ENCODE measurements at places on chromosomes 3 and 15.

- DNase-seq: no peak
Observed at GRCh38 chr3:112331851-112332250, 1.1 kb upstream of the CD200 start.

- DNase-seq: no peak
Observed at GRCh38 chr3:48881652-48882114, 17.0 kb downstream of the SLC25A20 start.

GRCh38 chr15:71115567-71116351 is 488 bp downstream of the THSD4 start:
- DNase-seq: no peak

DNA sequence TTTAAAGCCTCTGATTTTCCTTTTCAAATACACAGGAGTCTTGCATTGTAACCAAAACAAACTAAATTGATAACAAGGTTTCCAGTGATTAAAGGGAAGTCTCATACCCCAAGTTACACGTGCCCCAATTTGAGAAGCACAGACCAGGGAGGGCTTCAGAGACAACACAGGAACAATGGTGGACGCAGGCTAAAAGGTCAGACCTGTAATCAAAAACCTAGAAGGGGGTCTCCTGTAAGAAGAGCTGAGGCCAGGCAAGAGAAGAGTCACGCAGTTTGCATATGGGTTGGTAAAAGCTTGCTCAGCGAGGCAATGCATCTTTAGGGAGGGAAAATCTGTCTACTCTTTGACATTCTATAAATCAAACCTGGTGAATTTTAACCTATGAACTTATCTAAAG is 58.6 kb upstream of the MCF2L2 start:
- no peak for DNase-seq

- DNase-seq: no peak
Observed at GRCh38 chr3:177041730-177042551, 155.3 kb downstream of the TBL1XR1 start.

DNA sequence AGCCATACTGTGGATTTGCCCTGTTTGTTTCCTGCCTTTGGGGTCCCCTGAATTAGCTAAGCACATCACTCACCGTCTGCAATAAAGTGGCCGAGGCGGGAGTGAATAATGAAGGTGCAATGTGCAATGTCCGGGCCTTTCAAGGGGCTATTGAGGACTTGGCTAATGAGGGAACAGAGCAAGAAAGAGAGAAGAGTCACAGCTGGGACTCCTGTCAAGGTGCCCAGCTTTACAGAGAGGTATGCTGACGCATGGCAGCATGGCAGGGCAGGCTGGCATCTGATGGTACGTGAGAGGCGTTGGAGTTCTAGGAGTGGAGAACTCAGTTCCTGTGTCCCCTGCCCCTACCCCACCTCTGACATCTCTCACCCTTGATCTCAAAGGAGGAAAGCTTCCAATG is 13.8 kb upstream of the ATP2B2 start:
- no peak for DNase-seq

- no peak for DNase-seq
Observed at GRCh38 chr15:70508561-70509281, 254.6 kb downstream of the UACA start.

DNA sequence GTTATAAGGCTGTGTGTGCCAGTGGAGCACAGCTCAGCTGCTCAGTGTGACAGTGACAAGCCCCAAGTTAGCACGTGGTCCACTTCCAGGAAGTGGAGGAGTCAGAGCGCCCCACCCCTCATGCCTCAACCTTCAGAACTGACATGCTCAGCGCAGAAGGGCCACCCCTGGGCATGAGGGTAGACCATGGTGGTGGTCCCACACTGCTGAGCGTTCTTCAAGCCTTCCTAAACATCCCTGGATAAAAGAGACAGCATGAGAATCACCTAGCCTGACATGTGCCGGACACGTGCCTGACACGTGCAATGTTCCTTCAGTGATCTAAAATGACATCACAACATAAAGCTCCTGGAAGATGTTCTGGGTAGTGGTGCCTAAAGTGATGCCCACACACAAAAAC is 16.8 kb downstream of the ATP10A start:
- DNase-seq: no peak

- DNase-seq: no peak
Observed at GRCh38 chr3:173501931-173502489, 104.5 kb downstream of the NLGN1 start.

DNA sequence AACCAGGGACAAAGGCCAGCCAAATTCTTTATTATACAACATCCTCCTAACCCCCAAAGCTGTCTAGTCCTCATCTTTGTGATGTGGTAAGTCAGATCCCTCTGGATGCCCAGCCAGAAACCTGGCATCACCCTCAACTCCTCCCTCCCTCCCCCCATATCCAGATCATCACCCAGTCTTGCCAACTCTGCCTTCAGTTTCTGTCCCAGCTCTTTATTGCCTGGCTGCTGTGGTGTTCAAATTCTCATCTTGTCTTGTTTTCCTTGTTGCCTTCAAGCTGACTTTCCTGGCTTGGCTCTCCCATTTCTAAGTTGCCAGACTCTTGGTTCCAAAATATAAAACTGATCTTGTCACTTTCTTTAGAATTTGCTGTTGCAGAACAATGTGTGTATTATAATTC is 28.6 kb downstream of the MAP2K1 start:
- DNase-seq: no peak

- DNase-seq: no peak
Observed at GRCh38 chr15:63605816-63606215, 8.6 kb downstream of the FBXL22 start.

DNA sequence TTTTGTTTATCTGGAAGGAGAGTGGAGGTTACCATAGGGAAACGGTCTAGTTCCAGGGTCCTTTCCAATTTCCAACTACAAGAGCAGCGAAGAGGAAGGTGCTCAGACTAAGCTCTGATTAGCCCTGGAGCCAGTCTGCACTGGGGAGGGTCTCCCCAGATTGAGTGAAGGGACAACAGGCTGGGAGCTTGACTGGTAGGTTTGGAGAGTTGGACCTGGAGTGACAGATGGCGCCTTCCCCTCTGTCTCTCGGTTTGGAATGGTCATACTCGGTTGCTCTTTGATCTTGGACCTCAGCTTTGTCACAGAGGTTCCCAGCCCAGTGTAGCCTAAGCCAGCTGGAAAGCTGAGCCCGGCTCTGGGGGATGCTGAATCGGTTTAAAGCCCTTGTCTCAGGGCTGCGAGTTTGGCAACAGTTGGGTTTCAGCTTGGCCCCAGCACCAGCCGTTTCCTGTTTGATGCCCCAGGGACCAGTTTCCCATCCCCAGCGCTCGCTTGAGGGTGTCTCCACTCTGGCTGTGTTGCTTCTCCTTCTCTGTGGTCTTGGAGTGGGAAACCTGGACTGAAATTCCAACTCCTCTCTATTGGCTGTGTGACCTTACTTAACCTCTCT is 53.1 kb upstream of the ULK4 start:
- no peak for DNase-seq

GRCh38 chr3:58566398-58567250 is 10.6 kb downstream of the FAM107A start:
- no peak for DNase-seq

DNA sequence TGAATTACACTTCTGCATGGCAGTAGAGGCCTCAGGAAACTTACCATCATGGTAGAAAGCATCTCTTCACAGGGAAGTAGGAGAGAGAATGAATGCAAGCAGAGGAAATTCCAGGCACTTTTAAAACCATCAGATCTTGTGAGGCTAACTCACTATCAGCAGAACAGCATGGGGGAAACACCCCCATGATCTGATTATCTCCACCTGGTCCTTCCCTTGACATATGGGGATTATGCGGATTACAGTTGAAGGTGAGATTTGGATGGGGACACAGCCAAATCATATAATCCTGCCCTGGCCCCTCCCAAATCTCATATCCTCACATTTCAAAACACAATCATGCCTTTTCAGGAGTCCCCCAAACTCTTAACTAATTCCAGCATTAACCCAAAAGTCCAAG is 691.1 kb downstream of the SI start:
- no peak for DNase-seq

- DNase-seq: no peak
Observed at GRCh38 chr3:9716801-9717555, 13.3 kb downstream of the CPNE9 start.

- DNase-seq: no peak
Observed at GRCh38 chr3:32203854-32204253, 34.6 kb upstream of the CMTM8 start.

DNA sequence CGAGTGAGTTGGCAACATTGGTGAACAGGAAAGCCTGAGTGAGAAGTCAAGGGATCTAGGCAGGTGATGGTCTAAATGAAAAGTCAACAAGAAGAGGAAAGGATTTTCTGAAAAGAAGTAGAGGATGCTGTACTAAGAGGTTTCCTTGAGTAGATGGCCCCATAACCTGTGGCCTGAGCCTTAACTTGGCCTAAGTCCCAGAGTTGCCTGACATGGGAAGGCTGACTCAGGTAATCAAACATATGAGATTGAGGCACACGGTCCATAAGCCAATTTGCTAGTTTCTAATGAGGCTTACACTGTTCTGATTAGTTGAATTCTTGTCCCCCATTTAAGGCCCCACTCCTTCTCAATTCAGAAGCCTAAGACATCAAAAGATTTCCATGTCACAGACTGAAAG is 262.5 kb upstream of the LMCD1 start:
- no peak for DNase-seq

DNA sequence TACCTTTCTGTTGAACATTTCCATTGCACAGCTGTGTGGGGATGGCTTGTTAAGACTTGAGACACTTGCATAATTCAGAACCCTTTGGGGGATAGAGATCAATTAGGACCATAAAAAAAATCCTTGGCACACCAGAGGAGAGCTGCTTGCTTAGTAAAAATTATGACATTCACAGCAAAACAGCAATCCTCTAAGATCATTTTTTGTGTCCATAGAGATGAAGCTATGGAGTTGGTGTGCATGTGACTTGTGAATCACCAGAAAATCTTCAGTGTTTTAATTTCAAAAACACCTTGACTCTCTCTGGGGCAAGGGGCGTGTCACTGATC is 7.7 kb downstream of the COL8A1 start:
- no peak for DNase-seq

DNA sequence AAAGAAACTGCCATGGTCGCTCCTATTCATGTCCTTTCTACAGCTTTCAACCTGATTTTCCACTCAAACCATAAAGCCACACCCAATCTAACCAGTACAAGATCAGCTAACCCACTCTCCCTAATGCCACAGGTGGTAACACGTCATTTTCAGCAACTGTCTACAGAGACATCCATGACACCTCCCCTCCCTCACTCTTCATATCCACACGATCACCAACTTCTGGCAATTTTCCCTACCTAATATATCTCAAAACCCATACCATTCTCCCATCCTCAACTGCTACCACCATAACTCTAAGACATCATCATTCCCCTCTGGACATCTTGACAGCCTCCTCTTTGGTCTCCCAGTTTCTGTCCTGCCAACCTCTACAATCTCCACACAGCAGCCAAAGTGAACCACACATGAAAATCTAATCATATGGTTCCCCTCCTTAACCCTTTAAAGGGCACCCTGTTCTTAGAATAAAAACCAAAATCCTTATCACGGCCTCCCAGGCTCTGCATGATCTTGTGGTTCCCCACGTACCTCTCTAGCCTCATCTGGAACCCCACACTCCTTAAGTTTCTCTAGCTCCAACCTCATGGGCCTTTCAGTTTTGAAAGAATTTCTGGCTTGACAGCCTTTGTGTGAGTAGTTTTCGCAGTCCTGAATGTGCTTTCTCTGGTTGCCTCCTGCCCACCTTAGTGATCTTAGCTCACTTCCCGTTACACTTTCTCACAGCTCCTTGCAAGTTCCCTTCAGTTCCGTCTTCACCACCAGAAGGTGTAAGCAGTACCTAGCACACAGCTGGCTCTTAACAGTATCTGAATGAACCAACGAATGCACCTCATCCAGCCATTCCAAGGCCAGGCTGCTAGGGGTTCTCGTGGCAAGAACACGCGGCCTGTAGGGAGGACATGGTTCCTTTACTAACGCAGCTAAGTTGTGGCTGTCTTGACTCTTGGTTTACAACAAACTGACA is 33.4 kb downstream of the SPINK8 start:
- DNase-seq: no peak

DNA sequence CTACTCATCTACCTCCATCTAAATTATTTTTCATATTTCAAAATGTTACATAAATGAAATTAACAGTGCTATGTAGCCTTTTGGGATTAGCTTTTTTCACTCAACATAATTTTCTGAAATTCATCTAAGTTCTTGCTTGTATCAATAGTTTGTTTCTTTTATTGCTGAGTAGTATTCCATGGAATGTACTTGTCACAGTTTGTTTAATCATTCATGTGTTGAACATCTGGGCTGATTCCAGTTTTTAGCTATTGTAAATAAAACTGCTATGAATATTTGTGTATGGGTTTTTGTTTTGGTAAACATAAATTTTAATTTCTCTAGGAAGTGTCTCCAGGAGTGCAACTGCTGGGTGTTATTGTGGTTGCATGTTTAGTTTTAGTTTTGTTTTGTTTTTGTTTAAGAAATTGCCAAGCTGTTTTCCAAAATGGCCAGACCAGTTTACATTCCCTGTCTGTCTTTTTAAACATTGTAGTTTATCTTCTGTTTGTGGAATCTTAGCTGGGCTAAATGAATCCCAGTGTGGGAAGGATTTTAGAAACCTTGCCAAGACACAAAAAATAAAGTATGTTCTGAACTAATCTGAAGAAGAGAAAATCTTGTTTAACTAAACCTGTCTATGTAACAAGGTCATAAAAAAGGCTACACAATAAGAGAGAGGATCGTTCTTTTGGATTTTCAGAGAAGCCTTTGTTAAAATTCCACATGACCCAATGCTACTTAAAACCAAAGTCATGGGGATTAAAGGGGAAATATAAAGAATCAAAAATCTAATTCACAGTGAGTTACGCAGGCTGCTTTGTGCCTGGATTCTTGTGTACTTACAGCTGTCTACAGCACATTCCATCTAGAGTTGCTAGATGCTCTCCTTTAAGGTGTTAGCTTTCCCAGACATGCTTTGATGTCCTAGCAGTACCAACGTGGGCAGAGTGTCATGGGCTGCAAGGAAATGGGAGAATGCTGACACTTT is 129.2 kb upstream of the SUCLG2 start:
- DNase-seq: no peak

Measured in right renal cortex interstitium (tissue), 3 donors.